ENCODE measurements at places on chromosomes 1 and 21.

- DNase-seq = no peak
Observed at GRCh38 chr1:118861216-118861615, 126.9 kb downstream of the TBX15 start.

DNA sequence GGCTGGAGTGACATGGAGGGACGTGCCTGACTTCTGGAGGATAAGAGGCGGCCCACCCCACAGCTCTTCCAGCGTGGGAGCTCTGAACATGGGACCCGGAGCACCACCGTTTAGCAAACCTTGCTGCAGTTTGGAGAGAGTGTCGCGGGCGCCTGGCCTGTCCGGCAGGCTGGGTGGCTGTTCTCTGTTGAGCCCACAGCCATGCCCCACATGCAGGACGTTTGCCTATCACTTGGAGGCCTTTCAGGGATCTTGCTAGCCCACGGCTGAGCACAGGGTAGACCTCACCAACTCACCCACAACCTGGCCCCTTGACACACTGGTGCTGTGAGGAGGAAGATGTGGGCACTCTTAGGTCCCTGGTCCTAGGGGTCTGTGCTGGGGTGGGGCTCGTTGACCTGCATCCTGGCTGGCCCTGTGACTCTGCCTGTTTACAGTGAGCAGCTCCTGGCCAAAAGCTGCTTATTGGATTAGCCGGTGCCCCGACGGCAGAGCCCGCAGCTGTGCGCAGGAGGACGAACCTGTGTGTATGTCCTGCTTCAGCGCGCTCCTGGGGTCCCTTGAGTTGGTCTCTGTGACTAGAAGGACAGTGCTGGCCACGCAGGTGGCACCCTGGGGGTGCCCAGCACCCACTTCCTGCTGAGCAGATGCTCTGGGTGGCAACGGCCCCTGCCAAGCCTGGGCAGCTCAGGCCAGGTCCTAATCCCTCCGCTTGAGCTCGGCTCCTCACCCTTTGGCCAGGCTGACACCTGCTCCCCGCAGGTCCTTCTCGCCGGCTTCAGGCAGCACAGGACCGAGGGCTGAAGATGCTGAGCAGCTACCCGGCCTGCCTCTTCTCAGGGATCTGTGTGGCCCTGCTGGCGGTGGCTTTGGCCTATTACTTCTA is 72.4 kb upstream of the TRAPPC10 start:
- no peak for DNase-seq

DNA sequence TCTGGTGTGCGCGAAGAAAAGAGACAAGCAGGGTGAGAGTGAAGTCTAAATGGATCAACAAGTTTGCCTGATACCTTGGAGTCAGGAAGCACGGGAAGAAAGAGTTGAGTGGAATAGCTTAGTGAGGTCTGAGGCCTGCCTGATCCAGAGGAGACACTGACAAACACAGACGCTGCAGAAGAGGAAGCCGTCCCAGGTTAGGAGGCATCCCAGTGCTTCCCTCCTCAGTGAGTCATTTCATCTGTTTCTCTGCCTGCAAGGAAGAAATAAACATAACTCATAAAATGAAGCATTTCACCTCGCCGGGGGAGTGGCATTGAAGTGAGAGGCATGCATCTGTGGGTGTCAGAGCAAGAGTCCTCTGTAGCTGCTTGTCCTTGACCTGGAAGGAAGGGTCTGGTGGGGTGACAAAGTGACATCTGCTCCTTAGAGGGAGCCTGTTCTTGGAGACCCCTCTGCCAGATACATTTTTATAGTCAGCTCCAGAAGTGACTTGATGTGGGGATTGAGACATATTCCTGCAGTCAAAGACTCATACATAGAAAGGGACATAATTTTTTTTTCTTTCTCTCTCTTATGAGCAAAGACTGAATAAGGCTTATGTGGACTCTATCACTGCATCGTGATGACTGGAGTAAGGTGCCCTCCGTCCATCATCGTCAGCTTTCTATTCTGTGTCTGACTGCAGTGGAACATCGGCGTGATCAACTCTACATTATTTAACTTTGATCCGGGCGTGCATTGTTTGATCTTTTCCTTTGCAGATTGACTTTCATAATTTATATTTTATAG is 256.7 kb downstream of the KIF26B start:
- no peak for DNase-seq

- DNase-seq = no peak
Observed at GRCh38 chr1:181350131-181350530, 133.2 kb upstream of the CACNA1E start.

GRCh38 chr1:150514913-150515327 is 632 bp upstream of the FALEC start:
- no peak for DNase-seq

DNA sequence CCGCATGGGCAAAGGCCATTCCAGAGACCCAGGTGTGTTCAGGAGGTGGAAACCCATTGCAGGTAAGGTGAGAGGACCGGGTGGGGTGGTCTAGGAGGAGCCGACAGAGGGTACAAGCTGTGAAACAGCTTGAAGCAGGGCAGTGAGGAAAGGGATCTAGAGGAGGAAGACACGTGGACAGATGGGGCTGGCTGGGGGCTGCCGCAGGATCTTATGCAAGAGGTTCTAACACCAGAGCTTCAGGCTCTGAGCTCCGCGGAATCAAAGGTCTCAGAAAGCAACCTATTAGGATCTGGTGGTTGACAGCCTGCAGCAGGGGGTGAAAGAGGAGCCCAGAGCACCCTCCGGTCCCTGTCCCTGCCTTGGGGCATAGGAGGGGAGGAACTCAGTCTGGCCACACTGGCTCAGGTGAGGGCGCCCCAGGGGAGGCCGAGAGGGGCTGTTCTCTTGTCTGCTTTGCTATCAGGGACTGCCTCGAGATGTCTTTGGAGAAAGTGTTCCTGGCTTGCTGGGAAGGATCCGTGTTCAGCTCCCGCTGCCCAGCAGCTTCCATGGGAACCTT is 1.9 kb downstream of the TFF1 start:
- no peak for DNase-seq

- DNase-seq = no peak
Observed at GRCh38 chr1:32977546-32978087, 13.0 kb upstream of the RNF19B start.

DNA sequence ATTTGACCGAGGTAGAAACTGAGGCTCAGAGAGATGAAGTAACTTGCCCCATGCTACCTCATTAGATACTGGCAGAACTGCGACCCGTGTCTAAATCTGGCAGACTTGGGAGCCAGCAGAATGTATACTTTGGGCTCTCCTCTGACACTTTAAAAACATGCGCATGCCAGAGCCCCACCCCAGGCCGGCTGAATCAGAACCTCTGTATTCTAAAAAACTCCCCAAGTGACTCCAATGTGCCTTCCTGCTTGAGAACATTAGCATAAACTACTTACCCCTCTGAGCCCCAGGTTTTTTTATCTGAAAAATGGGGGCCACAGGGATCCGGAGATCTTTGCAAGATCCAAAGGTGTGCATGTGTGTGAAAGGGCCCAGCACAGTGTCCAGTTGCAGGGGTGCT is 344.7 kb upstream of the USP24 start:
- DNase-seq = no peak

- no peak for DNase-seq
Observed at GRCh38 chr1:192260076-192260475, 56.7 kb upstream of the RGS21 start.

GRCh38 chr1:47178654-47179016 is 11.2 kb downstream of the PDZK1IP1 start:
- DNase-seq = no peak

- no peak for DNase-seq
Observed at GRCh38 chr1:101739826-101740330, 256.8 kb downstream of the OLFM3 start.

GRCh38 chr1:34806396-34806795 is 13.6 kb downstream of the GJA4 start:
- DNase-seq = no peak

DNA sequence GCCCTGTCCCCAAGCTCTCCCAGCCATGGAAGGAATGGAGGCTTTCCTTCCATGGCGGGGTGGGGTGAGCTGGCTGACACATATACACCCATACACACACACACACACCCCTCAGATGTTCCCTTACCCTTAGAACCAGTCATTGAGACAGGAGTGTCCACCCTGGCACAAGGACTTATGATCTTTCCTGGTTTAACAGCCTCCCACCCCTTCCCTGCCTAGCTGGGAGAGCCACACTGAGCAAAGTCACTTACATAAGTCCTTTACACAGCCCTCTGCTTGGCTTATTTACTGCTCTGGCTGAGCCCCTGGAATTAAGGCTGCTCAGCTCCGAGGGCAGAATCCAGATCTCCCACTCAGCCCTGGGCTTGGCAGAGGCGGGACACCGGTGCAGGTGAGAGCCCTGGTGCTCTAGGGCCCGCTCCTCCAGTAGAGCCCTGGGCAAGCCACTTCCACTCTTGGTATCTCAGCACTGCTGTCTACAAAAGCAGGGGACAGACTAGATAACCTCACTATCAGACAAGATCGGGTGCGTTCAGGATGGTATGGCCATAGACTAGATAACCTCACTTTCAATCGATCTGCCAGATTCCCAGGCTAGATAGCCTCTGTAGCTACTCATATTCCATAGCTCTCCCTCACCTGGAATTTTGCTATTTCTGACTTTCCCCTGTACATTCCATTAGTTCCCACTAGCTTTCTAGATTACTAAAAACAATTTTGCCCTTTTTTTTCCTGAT is 16.7 kb downstream of the SLC6A9 start:
- DNase-seq = no peak

DNA sequence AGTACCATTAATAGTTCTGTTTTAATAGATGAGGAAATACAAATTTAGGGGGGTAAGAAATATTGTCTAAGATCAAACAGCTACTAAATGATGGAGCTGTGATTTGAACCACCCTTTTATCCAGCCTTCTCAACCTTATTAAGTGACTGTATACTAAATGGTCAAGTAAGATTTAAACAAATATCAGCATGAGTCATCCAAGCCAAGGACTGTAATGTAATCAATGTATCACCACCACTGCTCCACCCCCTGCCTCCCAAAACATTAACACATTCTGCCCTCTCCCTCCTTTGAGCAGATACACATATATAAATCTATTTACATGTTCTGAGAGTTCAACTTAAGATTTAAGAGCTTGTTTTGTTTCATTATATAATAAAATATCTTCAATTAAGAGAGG is 58.9 kb downstream of the LRRC40 start:
- no peak for DNase-seq

GRCh38 chr21:21003701-21004100 is 5.5 kb downstream of the NCAM2 start:
- no peak for DNase-seq

- DNase-seq = no peak
Observed at GRCh38 chr1:196669051-196669450, 17.2 kb downstream of the CFH start.

- DNase-seq = no peak
Observed at GRCh38 chr21:45510466-45510955, 31.7 kb downstream of the SLC19A1 start.

GRCh38 chr1:243799908-243800307 is 50.1 kb downstream of the AKT3 start:
- DNase-seq = no peak

GRCh38 chr1:228144193-228144992 is 4.3 kb downstream of the GUK1 start:
- DNase-seq = no peak

GRCh38 chr1:219298571-219299148 is 125.0 kb downstream of the LYPLAL1 start:
- no peak for DNase-seq

DNA sequence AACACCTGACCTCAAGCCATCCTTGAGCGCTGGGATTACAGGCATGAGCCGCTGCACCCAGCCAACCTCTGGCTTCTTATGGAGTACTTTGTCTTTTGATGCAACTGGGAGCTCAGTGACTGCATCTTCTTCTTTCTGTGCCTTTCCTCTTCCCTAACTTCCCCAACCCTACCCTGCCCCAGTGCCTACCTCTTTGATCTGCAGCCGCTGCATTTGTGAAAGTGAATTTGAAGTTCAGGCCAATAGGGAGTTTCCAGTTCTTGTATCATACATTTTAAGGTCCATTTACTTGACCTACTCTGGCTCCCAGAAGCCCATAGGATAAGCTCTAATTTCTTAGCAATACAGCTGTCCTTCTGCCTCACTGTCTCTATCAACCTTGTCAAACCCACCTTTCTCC is 52.2 kb downstream of the KCNC4 start:
- DNase-seq = no peak

DNA sequence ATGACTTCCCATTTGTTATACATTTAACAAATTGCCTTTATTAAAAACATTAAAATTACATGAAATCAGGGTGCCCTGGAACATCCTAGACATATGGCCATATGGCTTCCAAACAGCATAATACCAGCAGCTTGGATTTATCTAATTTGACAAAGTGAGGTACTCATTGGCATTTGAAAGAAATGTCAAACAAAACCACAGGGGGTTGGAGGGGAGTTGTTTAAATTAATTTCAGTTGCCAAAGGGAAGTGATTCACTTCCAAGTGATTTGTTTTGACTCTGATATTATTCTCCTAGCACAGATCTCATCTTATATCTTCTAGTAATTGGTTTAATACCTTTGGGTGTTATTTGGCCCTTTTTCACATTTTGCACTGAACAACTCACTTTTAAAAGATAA is 24.5 kb upstream of the POU2F1 start:
- DNase-seq = no peak

- no peak for DNase-seq
Observed at GRCh38 chr1:148354284-148354912, 128.7 kb downstream of the PPIAL4G start.

DNA sequence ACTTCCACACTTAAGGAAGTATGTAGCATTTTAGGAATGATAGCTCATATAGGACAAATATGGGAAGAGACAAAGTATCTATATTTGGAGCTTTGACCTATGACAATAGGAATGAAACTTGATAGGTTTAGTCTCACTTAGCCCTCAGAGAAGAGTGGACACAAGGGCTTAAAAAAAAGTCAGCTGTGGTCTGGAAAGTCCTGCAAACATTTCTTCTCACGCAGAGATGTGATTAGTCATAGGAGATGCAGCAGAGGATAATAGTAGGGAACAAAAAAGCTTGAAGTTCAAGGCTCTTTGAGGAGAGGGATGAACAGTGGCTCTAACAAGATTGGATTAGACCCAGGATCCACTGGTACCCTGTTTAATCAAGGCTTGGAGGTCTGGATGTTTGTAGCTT is 14.8 kb upstream of the RNF220 start:
- no peak for DNase-seq

DNA sequence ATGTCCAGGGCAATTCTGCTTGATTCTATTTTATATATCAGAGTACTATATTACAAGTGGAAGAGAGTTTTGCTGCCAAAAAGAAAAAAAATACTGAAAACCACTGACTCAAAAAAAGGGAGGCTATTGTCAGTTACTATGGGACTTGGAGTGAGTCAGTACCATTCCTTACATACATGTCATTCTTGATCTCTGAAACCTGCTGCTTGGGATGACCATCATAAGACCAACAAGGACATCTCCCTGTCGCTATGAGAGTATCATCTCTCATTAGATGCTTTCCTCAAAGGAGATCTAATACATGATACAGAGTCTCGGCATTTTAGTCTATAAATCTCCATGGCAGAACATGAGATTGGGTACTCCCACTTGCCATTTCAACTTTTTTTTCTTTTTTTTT is 11.8 kb upstream of the INPP5B start:
- no peak for DNase-seq

DNA sequence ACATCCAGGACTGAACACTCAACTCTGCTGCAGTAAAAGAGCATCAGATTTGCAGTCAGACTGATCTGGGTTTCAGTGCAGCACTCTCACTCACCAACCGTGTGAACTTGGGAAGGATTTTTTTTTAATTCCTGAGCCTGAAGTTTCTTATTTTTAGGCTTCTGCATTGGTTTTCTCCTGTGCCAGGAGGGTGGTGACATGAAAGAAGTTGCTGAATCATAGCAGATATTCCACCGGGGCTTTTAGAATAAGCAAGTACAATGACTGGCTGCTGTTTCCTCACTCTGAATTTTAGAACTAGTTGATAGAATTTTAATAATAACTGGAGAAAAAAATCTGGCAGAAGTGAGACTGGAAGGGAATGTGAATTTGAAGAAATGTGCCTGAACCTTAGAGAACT is 11.6 kb downstream of the ADAM30 start:
- DNase-seq = no peak

All from stimulated activated CD8-positive, alpha-beta memory T cell treated with anti-CD3 and anti-CD28 coated beads, Interleukin-15, amount 100 ng/mL, for 4 hours (primary cell).